ENCODE measurements at places on chromosomes 7 and 10.

DNA sequence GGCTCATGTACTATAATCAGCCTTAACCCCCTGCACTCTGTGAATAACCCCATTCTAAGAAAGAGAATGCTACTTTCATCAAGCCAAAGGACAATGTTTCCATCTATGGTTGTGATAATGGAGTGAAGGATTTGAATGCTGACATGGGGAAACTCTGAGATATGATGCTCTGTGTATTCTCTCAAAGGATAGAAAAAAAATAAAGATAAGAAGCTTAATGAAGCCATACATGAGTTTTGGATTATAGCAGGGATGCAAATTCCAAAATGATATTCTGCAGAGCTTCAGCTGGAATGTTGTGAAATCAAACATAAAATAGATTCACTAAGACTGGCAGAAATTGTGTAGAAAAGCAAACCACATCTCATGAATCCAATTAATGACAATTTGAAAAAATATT is 1074.1 kb downstream of the XPNPEP1 start:
- no peak for DNase-seq

- DNase-seq, result no peak
Measured at GRCh38 chr10:68492118-68492517, 20.3 kb upstream of the DNA2 start.

DNA sequence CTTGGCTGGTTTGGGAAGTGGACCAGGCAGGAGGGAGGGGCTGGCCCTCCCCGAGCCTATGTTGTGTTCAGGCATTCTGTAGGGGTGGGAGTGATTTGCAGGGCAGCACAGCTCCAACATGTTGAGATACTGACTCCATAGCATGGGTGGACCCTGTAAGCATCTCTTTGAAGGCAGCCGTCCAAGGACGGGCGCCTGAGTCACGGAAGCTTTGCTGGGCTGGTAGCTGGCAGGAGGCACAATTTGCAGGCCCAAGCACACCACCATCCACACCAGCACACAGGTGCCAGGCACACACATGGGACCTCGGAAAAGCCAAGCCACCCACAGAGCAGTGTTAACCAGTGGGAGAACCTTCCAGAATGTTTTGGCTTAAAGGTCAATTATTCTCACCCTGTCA is 505.1 kb upstream of the FOXK1 start:
- no peak for DNase-seq

- DNase-seq, result peak; percentile 42
Measured at GRCh38 chr10:103333934-103334520, 16.9 kb downstream of the PCGF6 start.

DNA sequence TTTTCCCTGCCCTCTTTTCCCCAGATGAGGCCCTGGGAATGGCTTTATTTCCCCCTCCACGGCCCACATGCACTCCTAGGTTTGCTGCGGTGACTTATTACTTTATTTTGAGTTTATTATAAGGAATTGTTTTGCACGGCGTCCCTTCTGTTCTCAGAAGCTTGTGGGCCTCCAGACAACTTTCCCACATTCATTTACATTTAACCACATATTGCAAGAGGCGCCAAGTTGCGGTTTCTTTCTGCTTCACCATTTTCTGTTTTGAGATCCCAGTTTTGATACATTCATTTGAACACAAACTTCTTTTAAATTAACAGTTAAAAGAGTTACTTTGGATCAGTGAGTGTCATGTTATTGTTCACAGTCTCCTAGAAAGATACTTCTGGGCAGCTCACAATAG is 532.5 kb upstream of the MGMT start:
- no peak for DNase-seq

- peak; percentile 42 for DNase-seq
Measured at GRCh38 chr7:129089521-129090212, 34.8 kb upstream of the TNPO3 start.

GRCh38 chr7:155405399-155406318 is 52.3 kb upstream of the EN2 start:
- no peak for DNase-seq

Measured in GM13977 (cell line).